ENCODE measurements at places on chromosomes 3 and 15.
A peak's percentile ranks its signal among the peaks of the same experiment; 100 is the strongest.

DNA sequence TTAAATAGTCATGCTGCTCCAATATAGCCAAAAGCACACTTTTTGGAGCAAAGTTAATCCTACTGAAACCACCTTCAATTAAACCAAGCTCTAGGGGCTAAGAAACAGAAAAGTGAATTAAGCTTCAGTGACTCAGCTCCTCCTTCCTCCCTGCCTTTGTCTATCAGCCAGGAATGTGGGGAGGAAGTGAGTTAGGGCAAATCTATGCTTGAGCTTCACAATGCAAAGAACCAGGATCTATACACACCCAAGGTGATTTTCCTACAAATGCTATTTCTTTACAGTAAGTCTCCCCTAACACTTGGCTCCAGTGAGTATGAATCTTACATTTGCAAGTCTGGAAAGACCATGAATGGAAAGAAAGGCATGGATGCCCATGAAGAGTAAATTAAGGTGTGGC, 212.1 kb downstream of the P3H2 start:
- peak; percentile 72 for DNase-seq

GRCh38 chr3:78204977-78205376, 1165.1 kb downstream of the ROBO2 start:
- DNase-seq, result peak; percentile 52

GRCh38 chr3:126179825-126180476, 435 bp downstream of the ALDH1L1 start:
- no peak for DNase-seq

DNA sequence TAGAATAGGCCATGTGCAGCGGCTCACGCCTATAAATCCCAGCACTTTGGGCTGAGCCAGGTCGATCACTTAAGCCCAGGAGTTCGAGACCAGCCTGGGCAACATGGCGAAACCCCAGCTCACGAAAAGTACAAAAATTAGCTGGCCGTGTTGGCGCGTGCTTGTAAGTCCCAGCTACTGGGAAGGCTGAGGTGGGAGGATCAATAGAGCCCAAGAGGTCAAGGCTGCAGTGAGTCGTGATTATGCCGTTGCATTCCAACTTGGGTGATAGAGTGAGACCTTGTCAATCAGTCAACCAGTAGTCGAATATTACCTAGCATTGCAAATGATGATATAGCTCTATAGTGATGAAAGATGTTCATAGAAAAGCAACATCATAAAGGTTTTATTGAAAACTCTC, 51.9 kb downstream of the USP8 start:
- DNase-seq, result no peak

GRCh38 chr3:145370870-145371269, 790.1 kb downstream of the PLOD2 start:
- no peak for DNase-seq

DNA sequence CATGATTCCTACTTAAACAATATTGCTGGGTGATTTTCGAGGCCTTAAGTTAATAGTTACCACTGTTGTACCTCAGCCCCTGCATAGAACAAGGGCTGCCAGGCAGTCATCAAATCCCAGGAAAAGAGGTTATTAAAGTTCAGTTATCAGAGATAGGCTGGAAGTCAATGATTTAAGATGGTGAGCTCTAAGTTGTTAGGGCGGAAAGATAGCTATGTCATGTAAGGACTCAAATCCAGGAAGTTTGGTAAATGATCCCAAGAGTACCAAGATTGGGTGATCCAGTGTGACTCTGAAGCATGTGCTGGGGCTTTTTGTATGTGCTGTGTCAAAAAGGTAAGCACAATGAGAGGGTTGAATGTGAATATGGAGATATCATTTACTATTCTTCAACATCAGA, 287.9 kb downstream of the NLGN1 start:
- DNase-seq, result no peak

DNA sequence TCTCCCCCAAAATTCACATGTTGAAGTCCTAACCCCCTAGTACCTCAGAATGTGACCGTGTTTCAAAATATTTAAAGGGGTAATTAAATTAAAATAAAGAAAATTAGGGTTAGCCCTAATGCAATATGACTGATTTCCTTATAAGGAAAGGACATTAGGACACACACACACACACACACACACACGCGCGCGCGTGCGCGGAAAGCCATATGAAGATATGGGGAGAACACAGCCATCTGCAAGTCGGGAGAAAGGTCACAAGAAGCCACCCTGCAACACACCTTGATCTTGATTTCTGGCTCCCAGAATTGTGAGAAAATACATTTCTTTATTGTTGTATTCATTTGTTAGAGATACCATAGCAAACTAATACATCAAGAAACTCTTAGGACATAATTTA, 54.6 kb upstream of the STXBP5L start:
- no peak for DNase-seq

GRCh38 chr3:156749244-156749643, 74.9 kb downstream of the TIPARP start:
- DNase-seq, result peak; percentile 45

GRCh38 chr15:92467245-92467644, 73.6 kb downstream of the ST8SIA2 start:
- no peak for DNase-seq

GRCh38 chr15:40037721-40038120, 1.3 kb downstream of the SRP14 start:
- DNase-seq, result no peak

- DNase-seq, result peak; percentile 66
Measured at GRCh38 chr3:79361748-79362378, 405.9 kb downstream of the ROBO1 start.

DNA sequence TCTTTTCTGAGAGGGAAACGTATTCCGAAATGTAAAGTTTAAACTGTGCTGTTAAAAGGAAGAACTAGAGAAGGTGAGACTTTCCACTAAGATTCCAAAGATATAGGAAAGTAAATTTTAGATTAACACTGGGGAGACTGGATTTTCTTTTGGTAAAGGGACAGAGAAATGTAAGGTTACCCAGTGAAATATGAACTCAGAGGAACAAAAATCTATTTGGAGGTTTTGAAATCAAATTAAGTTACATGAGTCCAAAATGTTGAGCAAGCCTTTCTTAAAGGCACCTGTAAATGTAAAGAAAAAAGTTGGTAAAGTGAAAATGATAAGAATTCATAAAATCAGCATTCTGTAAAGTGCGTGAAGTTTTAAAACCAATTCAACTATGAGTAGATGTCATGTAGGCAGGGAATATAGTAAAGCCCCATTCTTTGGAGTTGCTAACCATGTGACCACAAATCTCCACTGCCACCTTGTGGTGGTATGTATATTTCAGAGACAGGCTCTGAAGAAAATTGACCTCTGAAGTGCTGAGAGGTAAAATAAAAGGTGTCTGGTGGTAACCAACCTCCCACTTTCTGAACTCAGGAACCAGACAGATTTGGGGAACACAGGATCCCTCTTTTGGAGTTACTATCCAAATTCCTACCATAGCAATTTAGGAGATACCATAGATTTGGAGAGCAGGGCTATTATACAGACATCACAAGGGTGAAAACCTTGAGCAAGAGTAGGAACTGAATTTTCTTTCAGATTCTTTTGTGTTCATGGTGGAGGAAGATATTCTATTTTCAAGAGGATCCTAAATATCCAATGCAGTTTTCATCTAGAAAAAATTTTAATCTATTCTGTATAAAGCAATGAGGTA, 215.3 kb downstream of the ROBO2 start:
- peak; percentile 68 for DNase-seq

GRCh38 chr3:71045917-71046282, 537.6 kb downstream of the FOXP1 start:
- DNase-seq, result no peak

DNA sequence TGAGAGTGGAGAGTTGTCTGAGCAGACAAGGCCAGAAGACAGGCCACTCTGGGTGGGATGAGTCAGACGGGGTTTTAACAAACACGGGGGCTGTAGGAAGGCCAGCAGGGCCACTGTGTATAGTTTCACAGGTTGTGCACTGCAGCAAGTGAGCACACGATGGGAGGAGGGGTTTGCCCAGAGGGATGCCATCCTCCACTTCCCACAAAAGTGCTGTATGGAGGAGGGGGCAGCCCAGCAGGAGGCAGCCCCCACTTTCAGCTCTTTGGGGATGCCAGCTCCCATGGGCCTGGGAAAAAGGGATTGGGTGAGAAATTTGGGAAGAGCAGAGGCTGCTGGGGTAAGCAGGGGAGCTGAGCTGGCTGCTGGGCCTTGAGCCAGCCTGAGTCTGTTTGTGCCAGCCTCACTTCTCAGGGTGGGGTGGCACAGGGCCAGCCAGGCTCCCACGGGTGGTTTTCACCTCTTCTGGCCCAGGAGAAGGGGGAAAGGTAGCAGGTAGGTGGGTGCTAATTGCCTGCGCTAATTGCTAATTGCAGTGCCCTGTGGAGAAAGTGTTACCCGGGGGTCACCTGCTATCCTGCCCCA, 6.7 kb downstream of the ZBTB47 start:
- DNase-seq, result peak; percentile 61

GRCh38 chr3:49098429-49098828, 4.6 kb upstream of the QRICH1 start:
- DNase-seq, result peak; percentile 12

DNA sequence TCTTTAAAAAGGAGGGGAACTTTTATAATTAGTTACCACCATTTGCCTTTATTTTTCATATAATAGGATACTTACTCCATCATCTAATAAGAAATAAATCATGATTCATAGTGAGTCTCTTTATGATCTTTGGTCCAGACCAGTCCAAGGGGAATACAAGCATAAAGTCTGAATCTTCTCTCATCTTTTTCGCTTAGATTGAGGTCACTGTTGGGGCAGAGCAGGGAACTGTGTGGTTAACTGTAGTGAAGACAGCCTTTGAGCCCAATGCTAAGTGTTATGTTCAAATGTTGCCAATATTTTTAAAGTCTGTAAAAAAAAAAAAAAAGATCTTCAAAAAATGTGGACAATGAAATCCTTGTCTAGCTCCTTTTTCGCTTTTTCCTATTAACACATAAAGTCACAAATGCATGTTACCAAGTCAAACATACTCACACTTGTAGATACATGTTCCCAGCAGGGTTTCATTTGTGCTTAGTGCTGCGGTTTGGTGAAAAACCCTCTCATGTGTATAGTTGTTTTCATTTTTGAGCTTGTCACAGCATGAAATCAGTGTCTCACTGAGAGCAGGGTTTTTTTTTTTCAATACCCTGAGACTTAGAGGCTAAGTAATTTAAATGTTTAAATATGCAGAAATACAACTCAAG, 72.1 kb downstream of the EPHA3 start:
- DNase-seq, result no peak

DNA sequence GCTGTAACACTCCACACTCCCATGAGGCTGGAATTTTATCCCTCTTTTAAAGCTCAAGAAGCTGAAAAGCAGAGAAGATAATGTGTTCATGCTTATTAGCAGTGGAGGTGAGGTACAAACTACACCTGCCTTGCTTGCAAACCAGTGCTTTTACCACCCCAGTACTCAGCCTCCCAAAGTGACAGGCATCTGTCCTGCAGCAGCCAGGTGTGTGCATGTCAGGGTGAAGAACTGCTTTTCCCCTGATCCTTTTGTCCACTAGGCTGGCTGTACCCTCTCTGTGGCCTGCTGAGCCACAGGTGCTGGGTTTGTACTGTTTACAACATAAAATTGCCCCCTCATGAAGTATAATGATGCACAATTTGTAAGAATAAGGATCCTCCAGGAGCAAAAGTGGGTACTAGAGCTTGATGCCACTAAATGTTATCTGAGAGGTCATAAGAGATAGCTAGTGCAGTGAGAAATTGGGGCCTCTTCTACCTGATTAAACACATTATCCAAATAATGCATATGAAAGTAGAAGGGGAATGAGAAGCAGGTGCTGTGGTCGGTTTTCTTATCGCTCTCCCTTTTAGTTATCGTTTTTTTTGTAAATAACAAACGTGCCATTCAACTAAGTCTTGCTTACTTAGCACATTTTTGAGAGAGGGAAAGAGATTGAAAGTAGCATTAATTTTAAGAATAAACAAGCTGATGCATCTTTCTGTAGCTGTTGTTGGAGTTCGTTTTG, 39.2 kb upstream of the GADL1 start:
- no peak for DNase-seq

GRCh38 chr15:96978937-96979473, 648.5 kb downstream of the NR2F2 start:
- no peak for DNase-seq

DNA sequence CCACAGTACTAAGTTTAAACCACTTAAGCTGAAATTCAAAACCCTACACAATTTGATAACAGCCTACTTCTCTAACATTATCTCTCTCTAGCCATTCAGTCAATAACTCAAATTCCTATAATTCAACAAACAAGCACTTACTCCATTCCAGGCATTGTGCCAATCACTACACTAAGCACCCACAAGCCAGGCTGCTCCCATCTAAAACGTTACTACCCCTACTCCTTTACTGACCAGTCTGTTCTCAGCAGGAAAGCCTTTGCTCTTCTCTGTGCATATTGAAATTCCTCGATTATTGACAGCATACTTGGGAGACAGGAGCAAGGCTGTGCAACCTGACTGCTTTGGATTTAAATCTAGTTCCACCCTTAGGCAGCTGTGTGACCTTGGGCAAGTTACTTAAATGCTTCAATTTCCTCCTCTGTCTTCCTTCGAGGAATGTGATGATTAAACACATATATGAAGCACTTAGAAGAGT, 177.2 kb upstream of the THBS1 start:
- DNase-seq, result peak; percentile 57

- DNase-seq, result peak; percentile 75
Measured at GRCh38 chr15:98649472-98650416, 1.4 kb downstream of the IGF1R start.

DNA sequence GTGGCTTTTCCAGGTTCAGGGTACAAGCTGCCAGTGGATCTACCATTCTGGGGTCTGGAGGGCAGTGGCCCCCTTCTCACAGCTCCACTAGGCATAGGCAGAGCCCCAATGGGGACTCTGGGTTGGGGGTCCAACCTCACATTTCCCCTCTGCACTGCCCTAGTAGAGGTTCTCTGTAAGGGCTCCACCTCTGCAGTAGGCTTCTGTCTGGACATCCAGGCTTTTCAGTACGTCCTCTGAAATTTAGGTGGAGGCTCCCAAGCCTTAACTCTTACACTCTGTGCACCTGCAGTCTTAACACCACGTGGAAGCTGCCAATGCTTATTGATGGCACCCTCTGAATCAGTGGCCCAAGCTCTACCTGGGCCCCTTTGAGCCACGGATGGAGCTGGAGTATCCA, 22.5 kb upstream of the TM4SF4 start:
- no peak for DNase-seq

DNA sequence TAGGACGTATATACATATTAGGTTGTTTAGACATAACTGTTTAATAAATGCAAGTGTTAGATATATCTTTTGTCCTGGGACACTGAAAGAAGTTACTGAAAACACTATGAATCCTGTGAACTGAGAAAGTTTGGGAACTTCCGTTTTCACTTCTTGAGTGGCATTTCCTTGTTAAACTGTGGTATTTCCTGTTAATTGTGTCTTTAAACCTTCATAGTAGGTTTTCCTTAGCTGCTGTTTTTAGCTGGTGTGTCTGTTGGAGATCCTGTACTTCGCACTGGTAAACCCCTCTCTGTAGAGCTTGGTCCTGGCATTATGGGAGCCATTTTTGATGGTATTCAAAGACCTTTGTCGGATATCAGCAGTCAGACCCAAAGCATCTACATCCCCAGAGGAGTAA, 37.1 kb downstream of the ATP6V1A start:
- peak; percentile 18 for DNase-seq

- peak; percentile 1 for DNase-seq
Measured at GRCh38 chr15:61715082-61715481, 345.2 kb downstream of the VPS13C start.

Measured in GM23248 (cell line).